ENCODE measurements at places on chromosomes 7 and 10.

- DNase-seq = no peak
These were observed 40.9 kb downstream of the LANCL2 start for GRCh38 chr7:55405856-55406541.

DNA sequence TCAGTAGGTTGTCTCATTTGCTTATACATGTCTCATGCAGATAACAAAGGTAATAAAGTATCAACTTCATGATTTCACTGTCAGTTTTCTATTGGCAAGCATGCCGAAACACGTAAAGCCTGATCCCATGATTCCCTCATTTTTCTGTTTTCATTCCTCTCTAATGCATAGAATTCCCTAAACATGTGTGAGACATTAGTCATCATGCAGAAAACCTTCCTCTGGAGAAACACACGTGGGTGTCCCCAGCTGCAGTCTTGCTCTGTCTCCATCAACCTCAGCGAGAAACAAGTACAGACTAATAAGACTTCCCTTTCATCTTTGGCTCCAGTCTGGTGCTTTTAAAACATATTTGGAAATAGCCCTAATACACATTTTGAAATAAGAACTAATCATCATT, 432.7 kb upstream of the VSTM2A start:
- DNase-seq = no peak

DNA sequence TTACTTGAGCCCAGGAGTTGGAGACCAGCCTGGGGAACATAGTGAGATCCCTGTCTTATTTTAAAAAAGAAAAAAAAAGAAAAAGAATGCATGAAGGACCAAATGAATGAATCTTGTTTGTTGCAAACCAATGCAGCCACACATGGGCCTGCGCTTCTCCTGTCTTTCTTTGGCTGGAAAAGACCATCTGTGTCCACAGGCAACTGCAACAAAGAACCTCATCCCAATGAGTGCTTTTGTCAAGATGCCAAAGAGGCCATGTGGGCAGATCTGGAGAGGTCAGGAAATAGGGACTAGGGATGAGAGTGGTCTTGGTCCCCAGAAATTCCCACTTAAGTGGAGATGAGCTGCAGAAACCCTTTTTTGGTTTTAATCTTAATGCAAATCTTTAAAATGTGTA, 49.8 kb upstream of the DUSP5 start:
- no peak for DNase-seq

DNA sequence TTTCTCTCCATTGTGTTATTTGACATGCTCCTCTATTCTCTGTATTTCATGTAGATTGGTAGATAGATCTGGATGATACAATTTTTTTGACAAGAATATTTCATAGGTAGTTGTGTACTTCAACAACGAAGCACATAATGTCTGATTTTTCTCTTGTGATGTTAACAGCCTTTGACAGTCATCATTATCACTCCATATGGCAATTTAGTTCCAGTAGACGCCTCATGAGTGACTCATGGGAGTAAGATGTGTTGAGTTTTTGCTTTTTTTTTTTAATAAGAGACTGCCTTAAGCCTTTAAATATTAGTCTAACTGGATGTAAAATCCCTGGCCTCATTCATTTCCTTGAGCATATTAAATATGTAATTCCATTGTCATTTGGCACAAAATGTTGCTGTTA, 123.5 kb upstream of the ZNF32 start:
- no peak for DNase-seq

GRCh38 chr7:477626-478220, 41.9 kb downstream of the PDGFA start:
- DNase-seq = no peak

- no peak for DNase-seq
These were observed 248.3 kb downstream of the ADARB2 start for GRCh38 chr10:1488970-1489548.

- no peak for DNase-seq
These were observed 9.7 kb upstream of the ANK3 start for GRCh38 chr10:60399328-60399727.

DNA sequence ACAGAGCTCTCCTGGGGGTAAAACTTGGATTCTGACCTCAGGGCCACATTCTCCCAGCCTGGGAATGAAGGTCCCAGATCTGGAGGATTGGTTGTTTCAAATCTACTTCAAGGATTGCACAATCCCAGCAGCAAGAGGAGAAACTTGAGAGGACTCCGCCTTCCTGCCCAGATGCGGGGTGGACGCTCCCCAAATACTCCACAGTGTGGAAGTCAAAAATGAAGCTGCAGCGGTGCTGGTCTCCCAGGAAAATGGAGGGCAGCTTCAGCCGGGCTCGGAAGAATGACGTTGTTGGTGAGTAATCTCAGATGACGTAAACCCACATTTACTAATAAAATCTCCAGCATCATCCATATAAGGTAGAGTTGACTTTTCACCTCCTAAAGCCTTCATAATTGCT, 31.5 kb upstream of the PPP2R2D start:
- no peak for DNase-seq

DNA sequence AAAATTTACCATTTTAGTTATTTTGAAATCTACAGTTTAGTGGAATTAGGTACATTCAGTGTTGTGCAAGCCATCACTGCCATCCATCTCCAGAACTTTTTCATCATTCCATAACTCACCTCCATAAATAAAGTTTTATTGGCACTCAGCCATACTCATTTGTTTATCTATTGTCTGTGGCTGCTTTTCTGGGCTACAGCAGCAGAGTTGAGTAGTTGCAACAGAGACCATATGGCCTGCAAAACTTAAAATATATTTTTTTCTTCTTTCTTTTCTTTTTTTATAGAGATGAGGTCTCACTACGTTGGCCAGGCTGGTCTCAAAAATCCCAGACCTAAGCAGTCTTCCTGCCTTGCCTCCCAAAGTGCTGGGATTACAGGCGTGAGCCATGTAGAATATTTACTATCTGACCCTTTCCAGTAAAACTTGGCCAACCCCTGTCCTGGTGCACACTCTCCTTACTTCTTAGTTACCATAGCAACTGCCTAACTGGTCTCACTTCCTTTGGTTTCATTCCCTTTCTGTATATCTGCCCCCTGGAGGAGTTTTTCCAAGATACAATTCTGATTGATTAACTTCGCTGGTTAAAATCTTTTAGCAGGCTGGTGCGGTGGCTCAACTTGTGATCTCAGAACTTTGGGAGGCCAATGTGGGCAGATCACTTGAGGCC, 133.2 kb downstream of the CUX1 start:
- no peak for DNase-seq

DNA sequence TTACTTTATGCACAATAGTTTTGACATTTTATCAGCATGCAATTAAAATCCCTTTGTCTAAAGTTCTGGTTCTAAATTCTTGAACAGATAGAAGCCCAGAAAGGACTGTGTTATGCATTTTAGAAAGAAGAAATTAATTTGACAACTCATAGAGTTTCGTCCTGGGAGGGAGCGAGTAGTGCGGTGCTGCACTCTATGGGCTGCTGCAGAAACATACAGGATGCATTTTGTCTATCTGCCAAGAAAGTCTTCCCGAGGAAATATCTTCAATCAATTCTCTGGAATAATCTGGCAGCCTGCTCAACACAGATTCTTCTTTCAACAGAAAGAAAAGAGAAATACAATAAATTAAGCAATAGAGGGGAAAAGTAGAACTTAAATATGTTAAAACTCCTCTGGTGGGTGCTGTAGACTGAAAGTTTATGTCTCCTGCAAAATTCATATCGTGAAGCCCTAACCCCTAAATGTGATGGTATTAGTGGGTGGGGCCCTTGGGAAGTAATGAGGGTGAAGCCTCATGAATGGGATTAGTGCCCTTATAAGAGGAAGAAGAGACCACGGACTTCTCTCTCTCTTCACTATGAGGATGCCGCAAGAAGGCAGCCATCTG, 39.0 kb upstream of the IFRD1 start:
- DNase-seq = no peak

- DNase-seq = no peak
These were observed 20.7 kb downstream of the AMZ1 start for GRCh38 chr7:2708547-2709310.

Data from stimulated activated CD8-positive, alpha-beta memory T cell treated with anti-CD3 and anti-CD28 coated beads, Interleukin-4, amount 100 ng/mL, for 4 hours (primary cell).